Stimulated activated CD4-positive, alpha-beta T cell treated with anti-CD3 and anti-CD28 coated beads, Interleukin-1b, Interleukin-23, amount 100 ng/mL, for 1 hour (primary cell): ENCODE measurements at places on chromosomes 6 and 20.
A peak's percentile ranks its signal among the peaks of the same experiment; 100 is the strongest.

DNA sequence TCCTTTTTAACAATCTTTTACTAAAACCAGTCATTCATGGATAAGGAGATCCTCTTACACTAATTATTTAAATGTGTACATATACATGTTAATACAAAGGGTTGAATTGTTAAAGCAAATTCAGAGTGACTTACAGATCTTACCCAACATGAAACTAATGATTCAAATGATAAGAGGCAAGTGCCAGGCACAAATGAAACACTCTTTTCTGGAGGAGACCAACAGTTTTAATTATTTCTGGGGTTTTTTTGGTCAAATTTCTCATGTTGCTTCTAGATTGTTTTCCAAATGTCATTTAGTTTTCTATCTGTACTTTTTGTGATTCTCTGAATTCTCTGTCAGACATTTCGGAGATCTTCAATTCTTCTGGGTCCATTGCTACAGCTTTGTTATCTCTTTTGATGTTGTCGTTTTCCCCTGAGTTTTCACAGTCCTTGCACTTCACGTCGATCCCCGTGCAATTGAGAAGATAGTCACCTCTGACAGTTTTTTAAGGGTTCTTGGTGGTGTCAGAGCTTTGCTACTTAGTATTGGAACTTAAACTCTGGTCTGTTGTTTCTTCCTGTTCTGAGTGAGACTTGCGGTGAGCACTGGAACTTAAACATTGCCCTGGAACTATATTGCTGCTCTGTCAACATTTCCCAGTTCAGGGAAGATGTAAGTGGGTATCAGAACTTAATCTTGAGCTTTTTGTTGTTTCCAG lies 23.2 kb downstream of the MAS1 start:
- no peak for DNase-seq

GRCh38 chr20:54090230-54091119 lies 20.1 kb upstream of the BCAS1 start:
- DNase-seq = no peak

- peak; percentile 50 for DNase-seq
These were observed at the start of gene SLC16A10 for GRCh38 chr6:111087106-111087835. TSS of gene SLC16A10 (plus strand) at chr6:111087503. CDS start at chr6:111087753, 250 bp downstream.

GRCh38 chr6:142026471-142026870 lies 106.3 kb upstream of the GJE1 start:
- no peak for DNase-seq

- DNase-seq = no peak
These were observed at the start of gene SLC22A3 for GRCh38 chr6:160348223-160349019. TSS of gene SLC22A3 (plus strand) at chr6:160348378. CDS start at chr6:160348420, 42 bp downstream.

GRCh38 chr6:168935628-168936010 lies 318.0 kb downstream of the THBS2 start:
- DNase-seq = no peak
